ENCODE measurements at places on chromosomes 16 and 17.

DNA sequence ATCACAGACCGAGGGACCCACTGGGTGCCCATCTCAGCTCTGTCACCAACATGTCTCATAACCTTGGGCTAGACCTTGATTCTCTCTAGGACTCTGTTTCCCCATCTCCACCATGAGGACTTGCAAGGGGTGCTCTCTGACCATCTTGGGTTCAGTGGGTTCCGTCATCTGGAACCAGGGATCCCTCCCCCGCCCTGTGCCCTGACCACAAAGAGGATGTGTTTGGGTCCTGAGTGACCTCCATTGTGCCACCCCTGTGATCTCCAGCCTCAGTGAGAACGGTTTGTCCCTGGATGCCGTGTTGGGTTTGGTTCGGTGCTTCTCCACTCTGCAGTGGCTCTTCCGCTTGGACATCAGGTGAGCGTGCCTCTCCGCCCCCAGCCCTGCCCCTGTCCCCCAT lies 49.1 kb upstream of the CPNE2 start:
- DNase-seq: no peak

GRCh38 chr17:80425835-80426426 lies 11.0 kb downstream of the ENDOV start:
- no peak for DNase-seq

DNA sequence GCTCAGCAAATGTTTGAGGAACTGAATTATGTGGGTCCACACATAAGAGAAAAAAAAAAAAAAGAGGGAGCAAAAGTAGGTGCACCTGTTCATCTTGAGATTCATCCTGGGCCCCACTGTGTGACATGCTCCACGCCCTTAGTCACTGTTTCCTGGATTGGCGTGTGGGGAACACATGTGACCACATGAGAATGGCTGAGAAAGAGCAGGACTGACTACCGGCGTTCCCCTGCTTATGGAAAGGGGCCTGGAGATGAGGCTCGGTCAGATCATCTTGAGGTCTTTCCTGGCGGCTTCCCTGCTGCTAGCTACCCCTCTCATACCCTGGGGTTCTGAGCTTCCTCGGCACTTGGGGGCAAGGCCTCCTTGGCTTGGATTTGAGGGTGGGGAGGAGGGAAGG lies 3.9 kb downstream of the DEXI start:
- no peak for DNase-seq

DNA sequence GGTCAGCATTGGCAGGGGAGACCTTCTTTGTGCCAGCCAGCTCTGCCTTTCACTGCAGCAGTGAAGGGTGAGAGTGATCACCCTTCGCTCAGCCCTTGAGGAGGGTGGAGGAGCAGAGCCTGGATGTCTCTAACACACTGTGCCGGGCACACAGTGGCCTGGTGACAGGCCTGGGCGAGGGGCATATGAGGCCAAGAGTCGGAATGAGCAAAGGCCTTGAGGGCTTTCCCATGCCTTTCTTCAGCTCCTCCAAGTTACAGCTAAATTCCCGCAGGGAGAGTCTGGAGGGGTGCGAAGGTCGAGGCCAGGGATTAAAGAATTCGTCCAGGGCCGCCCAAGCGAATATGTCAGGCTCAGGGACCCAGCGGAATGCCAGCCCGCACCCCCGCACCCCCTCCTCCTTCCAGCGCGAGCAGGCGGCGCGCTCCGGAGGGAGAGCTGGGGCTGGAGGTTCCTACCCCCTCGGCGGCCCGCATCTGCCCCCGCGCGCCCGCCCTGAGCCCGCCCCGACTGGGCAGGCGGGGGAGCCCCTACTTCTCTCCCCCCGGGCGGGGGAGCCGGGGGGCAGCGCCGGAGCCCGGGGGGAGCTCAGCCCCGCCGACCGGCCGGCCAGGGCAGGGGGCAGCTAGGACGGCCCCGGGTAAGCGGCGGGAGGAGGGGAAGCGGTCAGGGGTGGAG lies at the start of gene RASL10B:
TSS of gene RASL10B (plus strand) at position 401 of the 678 bp plus-strand sequence. CDS start 3,546 bp downstream, outside the sequence.
- DNase-seq: peak; percentile 18

GRCh38 chr16:71402007-71402406 lies 39.8 kb downstream of the TLE7 start:
- DNase-seq: no peak

- no peak for DNase-seq
These were observed 134.7 kb downstream of the KCNJ12 start for GRCh38 chr17:21510686-21511362.

DNA sequence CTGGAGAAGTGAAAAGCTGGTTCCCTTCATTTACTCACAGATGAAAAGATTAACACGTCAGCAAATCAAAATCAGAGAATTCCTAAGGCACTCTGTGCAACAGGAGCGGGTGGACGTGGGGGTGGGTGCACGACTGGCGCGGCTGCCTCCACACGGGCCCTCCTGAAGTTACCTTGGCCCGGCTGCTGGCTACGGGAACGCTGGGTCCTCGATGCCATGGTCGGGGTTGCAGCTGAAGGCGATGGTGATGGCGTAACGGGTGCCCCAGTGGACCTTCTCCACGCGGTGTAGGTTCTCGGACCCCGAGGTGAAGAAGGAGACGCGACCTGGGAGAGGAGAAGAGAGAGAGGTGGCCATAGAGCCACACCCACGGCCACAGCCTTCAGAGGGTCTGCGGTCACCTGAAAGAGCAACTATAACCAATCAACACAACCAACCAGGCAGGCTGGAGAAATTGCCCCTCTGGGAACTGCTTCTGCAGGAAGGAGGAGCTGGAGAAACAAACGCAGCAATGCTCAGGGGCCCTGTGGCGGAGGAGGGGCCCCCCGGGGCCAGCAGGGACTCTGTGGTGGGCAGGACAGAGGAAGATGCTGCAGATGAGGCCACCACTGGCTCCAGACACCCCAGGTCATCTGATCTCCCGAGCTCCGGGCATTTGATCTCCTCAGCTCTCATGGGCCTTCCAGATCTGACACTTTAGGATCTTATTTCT lies 20.8 kb downstream of the UTS2R start:
- no peak for DNase-seq

GRCh38 chr17:42378959-42379594 lies 9.2 kb downstream of the STAT3 start:
- DNase-seq: no peak

DNA sequence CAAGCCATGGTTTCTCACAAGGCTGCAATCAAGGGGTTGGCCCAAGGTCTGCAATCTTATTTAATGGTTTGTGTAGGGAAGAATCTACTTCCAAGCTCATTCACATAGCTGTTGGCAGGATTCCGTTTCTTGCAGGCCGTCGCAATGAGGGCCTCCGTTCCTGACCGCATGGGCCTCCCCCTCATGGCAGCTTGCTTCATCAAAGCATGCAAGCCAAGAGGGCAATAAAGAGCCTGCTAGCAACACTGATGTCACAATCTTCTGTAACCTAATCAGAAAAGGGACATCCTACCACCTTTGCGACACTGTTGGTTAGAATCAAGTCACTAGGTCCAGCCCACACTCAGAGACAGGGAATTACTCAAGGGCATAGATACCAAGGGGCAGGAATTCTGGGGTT lies 95.5 kb downstream of the CCT6B start:
- no peak for DNase-seq

DNA sequence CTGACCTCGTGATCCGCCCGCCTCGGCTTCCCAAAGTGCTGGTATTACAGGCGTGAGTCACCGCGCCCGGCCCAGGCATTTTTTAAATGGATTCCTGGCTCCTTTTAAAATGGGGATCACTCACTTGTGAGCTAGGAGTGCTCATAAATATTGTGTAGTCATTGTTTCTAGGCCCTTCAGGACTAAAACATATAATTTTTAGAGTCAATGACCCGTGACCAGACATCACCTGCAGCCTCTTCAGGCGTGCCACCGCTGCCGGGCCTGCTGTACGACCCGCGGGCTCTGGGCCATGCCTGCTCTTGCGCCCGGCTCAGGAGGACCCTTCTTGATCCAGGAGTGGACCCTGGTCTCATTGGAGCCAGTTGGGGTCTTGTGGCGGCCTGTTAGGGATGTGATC lies 30.8 kb downstream of the EFCAB5 start:
- no peak for DNase-seq

- no peak for DNase-seq
These were observed 8.8 kb downstream of the CDK5R1 start for GRCh38 chr17:32495359-32496231.

GRCh38 chr16:23516366-23517137 lies 6.3 kb upstream of the GGA2 start:
- DNase-seq: no peak

DNA sequence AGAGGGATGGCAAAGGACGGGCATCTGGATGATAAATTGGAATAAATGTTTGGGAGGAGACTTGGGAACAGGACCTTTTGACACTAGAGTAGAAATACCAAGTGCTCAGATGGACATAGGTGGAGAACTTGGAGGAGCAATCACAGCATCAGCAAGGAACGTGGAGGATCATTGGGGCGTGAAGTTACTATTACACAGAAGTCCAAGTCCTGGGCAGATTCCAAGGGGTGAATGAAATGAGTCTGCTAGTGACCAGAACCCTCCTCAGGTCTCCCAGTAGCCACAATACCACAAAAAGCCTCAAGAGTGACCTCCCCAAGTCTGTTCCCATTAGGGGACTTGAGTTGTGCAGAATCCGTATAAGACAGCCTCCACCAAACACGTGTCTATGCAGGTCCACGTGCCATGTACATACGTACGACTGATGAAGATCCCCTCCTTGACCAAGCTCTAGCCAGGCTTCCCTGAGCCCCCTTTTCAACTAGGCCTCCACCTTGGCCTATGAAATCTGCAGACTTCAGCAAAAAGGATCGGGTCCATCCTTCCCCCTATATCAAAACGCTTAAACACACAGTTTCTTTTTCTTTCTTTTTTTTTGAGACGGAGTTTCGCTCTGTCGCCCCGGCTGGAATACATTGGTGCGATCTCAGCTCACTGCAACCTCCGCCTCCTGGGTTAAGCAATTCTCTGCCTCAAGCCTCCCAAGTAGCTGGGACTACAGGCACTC lies 2.2 kb downstream of the C17orf67 start:
- no peak for DNase-seq

- DNase-seq: no peak
These were observed 22.3 kb downstream of the USP10 start for GRCh38 chr16:84722068-84722467.

GRCh38 chr16:75617121-75617520 lies 6.0 kb downstream of the ADAT1 start:
- no peak for DNase-seq

DNA sequence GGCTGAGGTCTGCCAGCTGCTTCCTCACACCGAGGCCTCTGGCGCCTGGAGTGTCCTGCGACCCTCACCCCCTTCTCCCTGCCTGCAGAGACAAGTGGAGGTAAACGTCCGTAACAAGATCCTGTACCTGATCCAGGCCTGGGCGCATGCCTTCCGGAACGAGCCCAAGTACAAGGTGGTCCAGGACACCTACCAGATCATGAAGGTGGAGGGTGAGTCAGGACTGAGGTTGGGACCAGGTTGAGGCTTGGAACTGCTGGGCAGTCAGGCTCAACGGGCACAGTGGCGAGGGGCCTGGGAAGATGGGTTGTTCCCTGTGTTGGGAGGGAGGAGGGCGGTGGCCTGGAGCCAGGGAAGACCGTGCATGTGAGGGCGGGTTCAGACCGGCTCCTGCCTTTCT lies 4.8 kb downstream of the HGS start:
- DNase-seq: no peak

GRCh38 chr17:14672830-14673229 lies 371.9 kb downstream of the HS3ST3B1 start:
- no peak for DNase-seq

DNA sequence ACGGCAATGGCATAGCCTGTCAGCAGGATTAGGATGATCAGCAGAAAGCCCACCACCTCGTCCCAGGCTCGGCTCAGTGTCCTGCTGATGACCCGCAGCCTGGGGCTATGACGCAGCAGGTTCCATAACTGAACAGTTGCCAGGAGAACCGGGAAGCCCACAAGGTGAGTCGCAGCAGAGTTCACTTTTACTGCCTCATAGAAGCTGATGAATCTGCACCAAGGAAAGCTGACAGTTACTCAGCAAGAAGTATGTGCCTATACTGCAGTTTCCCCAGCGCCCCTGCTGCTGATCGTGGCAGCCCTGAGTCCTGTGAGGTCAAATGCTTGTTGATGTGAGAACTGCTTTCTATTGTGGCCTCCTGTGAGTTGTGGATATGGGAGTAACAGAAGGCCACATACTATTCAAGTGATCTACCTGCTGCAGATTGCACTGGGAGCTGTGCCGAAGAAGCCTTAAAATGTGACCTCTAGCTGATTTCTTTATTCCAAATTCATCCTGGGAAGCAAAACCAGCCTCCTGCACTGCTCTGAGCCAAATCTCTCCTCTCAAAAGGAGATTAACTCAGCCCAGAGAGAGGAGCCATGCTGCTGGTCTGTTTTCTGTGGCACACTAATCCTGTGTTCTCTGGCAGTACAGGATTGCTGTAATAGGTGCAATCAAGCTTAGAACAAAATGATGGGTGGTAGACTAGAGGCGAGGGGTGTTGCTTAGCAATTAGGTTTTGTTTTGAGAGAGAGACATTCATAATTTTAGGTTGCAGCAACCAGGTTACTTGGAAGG lies 38.8 kb downstream of the IST1 start:
- DNase-seq: no peak

- DNase-seq: no peak
These were observed 31.9 kb downstream of the CACNG1 start for GRCh38 chr17:67076290-67076689.

DNA sequence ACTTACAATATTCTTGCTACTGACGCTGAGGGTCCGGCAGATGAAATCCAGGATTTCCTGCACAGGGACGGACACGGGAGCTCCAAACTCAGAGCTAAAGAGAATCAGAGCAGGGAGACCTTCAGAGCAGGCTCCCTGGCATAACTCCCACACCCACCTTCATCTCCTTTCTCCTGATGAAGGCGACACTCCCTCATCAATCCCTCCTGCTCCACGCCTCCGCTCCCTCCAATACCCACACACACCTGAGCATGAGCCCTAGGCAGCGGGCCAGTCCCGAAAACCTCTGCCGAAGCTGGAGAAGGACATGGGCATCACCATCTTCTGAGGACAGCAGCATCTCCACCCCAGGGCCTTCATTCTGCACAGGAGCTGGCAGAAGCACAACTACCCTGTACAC lies 28.1 kb downstream of the PELP1 start:
- DNase-seq: no peak
